A549 treated with GW870086 at 1 μM for 4 hours (cell line): ENCODE measurements at places on chromosomes 16 and 17. TPM values are rescaled to one million over a fixed set of nuclear protein-coding genes. Genes with fewer than 3 reads are reported as not detected.

Gene CHD9NB
- total RNA-seq: 0.88 to 1.6 TPM (median 1.0 TPM) in 5 replicates

Gene ODAD4
- 0.98 to 1.6 TPM (median 1.3 TPM) in 5 replicates for total RNA-seq

Gene MILR1
- total RNA-seq: 0.87 to 1.9 TPM (median 1.6 TPM) in 5 replicates

Gene AP2B1
- 119 to 148 TPM (median 137 TPM) in 5 replicates for total RNA-seq

Gene SOX15
- total RNA-seq: 0.13 to 0.30 TPM (median 0.14 TPM) in 5 replicates

Gene TP53TG3B
- total RNA-seq: 0.26 to 0.34 TPM in 2 of 5 replicates, not detected in the others

Gene KRTAP17-1
- total RNA-seq: not detected in 5 replicates

Gene DRC3
- 1.4 to 2.4 TPM (median 1.8 TPM) in 5 replicates for total RNA-seq

Gene TEKT1
- 0.03 to 0.05 TPM in 2 of 5 replicates, not detected in the others for total RNA-seq
